ENCODE measurements at places on chromosomes 3 and 15.

DNA sequence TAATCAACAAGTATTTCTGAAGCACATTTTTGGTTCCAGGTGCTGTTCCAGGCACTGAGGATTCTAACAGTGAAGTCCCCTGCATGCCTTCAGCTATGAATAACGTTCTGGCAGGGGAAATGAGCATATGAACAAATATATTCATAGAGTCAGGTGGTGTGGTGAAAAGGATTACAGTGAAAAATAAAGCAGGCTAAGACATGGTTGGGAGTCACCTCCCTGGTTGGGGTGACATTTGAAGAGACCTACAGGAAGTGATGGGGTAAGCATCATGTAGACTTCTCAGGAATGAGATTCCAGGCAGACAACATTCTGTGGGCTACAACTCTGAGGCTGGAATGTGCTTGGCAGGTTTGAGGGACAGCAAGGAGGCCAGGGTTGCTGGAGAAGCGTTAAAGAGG lies 15.0 kb downstream of the FRMD4B start:
- DNase-seq, result no peak

DNA sequence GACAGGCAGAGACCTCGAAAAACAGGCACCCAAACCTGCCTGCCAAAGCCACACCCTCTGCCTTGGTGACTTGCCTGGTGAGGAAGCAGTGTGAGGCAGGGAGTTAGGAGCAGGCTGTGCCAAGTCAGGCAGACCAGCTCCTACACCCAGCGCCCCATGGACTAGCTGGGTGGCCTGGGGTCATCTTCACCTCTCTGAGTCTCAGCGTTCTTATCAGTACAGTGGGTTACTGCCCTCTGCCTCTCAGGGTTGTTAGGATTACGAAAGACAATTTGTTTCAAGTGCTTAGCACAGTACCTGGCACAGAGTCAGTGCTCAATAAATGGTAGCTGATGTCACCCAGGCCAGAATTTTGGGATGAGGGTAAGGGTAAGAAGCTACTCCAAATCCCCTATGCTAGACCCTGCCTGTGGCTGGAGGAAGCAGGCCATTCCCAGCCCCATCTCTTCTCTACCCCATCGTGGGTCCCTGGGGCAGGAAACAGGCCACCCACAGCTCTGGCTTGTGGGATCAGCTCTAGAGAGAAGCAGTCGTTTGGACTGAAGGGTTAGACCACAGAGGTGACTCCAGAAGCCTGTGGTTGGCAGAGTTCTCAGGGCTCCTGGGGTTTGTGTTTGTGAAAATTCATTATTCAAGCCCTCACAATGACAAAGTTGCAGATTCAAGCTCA lies 10.1 kb downstream of the SLC51B start:
- DNase-seq, result no peak

DNA sequence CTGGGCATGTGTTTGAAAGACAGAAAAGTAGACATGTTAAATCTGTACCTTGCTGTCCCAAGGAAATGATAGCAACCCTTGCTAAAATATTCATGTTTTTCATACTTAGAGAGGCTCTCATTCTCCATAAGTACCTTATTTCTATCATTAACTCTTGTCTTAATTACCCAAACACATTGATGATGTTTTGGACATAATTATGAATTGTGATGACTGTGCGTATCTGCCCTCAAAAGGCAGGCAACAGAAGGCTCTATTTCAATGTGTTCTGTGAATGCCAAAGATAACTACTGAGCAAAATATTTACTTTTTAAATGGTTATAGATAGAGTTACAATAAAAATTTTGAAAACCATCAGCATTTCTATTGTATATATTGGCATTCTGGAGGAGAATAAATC lies 1263.8 kb downstream of the ZPLD1 start:
- DNase-seq, result no peak

DNA sequence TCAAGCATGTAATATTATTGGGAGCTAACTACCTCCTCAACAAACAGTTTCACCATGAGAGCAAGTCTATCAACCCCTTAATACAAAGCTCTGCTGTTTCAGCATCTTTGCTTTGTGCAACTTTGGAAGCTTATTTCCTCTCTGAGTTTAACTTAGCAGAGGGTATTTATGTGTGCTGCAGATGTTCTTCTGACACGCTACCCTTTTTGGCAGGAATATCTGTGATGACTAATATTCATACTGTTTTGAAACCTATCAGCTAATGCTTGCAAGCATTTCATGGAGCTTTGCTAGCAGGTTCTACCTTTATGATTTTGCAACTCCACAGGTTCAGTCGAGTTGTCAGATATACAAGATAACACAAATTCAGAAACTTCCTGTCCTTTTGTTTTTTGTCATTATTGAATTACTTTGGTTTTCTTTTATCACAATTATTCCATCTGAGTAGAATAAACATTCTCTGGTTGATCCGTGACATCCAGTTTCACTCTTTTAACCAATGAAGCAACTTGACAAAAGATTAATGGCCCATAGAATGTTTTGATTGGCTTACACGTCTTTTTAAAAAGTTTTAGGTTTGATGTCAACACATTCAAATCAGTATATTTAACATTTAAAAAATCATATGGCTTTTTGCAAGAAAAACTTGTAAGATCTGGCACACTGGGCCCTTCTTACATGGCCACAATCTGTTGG lies 1.7 kb upstream of the SLC9A9 start:
- no peak for DNase-seq

DNA sequence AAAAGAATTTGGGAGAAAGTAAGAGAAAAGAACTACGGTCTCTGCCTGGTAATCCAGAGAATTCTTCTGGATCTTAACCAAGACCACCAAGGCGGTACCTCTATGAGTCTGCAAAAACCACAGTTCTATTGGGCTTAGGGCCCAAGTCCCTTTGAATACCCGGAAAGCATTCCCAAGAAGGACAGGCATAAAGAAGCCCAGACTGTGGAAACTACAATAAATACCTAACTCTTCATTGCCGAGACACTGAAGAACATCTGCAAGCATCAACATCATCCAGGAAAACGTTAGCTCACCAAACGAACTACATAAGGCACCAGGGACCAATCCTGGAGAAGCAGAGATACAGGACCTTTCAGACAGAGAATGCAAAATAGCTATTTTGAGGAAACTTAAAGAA lies 162.3 kb upstream of the TMC3 start:
- no peak for DNase-seq

GRCh38 chr3:38507120-38507519 lies 11.0 kb downstream of the EXOG start:
- no peak for DNase-seq

GRCh38 chr15:68985361-68985891 lies 29.1 kb upstream of the NOX5 start:
- no peak for DNase-seq

- DNase-seq, result no peak
Measured at GRCh38 chr3:46414739-46415138, 7.7 kb downstream of the CCRL2 start.

DNA sequence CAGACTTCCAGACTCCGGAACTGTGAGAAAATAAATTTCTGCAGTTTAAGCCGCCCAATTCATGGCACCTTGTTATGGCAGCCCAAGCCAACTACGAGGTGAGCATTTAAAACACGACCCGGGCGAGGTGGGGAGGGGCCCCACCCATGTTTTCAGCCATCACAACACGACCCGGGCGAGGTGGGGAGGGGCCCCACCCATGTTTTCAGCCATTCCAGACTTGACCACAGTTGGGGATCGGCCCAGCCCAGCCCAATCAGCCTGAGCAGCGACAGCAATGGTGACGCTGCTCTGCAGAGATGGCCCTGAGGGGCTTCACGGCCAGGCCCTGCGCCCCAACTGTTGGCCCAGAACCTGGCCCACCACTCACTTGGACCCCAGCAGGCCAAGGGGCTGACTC lies 93.1 kb downstream of the ATP10A start:
- DNase-seq, result no peak

- DNase-seq, result no peak
Measured at GRCh38 chr15:51579012-51579411, 43.6 kb downstream of the DMXL2 start.

DNA sequence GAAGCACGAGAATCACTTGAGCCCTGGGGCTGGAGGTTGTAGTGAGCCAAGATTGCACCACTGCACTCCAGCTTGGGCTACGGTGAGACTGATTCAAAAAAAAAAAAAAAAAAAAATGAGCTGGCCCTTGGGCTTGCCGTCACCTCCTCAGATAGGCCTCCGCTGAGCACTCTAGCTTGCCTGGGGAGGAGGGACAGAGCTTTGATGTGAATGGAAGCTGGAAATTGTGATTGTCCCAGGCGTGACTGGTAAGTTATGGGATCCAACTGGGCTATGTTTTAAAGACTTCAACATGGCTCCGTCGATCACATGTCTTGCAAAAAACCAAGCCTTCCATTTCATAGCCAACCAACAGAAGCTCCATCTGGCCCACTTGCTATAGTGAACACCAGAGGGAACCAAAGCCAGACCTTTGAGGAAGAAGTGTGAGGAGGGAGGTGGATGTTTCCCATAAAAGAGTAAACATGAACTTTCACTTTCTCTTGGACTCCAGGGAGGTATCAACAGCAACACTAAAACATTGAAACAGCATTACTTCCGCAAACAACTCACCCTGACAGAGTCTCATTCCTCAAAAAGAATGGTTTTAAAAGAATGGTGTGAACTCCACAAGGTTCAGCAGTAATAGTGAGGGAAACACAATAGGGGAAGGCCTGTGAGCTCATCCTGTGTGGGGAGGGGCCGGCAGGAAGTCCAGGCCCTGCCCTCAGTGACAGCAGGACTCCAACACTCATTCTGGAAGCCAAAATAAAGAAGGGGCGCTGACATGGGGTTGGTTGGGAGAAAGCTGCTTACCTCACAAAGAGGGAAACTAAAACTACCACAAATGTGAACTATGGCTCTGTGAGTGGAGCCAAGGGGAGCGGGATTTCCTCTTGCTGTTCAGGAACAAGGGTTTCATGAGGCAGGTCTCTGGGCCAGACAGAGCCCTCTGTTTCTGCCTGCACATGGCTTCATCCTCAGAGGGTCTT lies 59.2 kb upstream of the IL12A start:
- no peak for DNase-seq

- no peak for DNase-seq
Measured at GRCh38 chr3:86923071-86923491, 67.9 kb downstream of the VGLL3 start.

DNA sequence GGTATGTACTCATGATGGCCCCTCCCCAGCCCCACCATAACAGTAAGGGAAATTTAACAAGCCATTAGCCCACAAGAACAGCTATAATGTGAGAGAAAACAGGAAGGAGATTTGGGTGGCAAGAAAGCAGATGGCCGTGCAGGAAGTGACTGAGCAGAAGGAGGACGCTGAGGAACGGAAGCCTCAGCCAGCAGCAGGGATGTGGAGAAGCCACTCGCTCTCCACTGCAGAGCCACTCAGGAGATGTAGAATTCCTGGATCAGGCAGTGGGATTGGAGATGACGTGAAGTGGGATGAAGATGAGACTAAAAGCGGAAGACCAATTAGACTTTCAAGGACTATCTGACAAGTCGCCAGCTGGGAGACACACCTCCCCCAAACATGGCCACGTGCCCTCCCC lies 31.2 kb downstream of the PRR23E start:
- DNase-seq, result no peak

All from NCI-H1436 treated with DMSO at 0.1 percent for 48 hours (cell line).